Activated CD4-positive, alpha-beta T cell treated with anti-CD3 and anti-CD28 coated beads, Interleukin-2, amount 50 U/mL, for 1 hour (primary cell): ENCODE measurements at places on chromosomes 5 and 9.

DNA sequence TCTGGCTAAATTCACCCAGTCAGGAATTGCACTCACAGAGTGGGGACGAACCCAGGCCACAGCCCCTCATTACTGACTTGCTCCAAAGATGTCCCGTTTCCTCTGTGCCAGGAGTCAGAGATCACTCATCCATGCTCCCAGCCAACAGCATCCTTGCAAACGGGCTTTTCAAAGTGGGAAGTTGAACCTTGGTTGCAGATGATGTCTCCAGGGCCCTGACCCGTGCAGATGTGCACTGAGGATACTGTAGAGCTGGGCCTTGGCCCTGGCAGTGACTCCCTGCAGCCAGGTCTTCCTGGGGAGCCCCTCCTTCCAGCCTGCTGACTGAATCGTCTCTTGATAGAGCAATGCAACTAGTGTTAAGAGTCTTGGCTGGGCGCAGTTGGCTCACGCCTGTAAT lies 22.3 kb downstream of the TCF7 start:
- peak; percentile 1 for DNase-seq

DNA sequence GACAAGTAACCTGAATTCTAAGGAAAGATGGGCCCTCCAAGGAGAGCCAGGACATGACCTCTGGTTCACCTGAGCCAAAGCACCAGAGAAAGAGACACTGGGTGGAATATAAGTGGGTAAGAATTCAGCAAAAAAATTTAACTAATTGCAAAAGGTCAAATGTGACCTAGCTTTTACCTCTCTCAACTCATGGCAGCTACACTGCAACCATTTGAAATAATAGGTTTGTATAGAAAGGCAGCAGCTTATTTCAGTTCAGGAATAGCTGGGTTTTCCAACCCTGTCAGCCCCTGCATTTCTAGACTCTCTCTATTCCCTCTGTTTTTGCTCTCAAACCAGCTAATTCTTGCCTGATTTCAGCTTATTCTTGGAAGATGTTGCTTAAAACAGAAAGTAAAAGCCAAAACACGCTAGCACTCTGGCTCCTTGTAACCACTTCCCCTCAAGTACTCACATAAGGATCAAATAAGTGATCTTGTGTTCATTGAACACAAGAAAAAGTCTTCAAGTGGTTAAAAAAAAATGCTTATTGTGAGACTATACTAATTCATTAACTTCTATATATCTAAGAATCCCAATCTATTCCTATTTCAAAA lies 101.1 kb upstream of the NR4A3 start:
- no peak for DNase-seq

- peak; percentile 37 for DNase-seq
Measured at GRCh38 chr5:61332358-61332749, 296 bp downstream of the ZSWIM6 start.

DNA sequence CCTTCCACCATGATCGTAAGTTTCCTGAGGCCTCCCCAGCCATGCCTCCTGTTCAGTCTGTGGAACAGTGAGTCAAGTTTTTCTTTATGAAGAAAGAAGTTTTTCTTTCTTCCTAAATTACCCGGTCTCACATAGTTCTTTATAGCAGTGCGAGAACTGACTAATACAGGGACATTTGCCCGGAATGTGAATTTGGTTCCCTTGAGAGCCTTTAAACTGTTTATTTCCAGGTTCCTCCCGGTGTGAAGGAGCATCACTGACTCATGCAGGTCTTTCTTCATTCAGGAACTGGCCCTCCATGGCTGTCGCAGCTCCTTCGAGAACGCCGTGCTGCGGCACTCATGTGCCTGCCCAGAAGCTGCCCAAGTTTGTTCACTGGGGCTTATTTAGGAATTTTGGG lies 87.7 kb downstream of the PTCH1 start:
- no peak for DNase-seq

GRCh38 chr9:1434052-1434767 lies 384.1 kb downstream of the DMRT2 start:
- DNase-seq: no peak

GRCh38 chr5:58326022-58326421 lies 133.9 kb downstream of the PLK2 start:
- no peak for DNase-seq

GRCh38 chr5:173004013-173004412 lies 20.4 kb downstream of the ATP6V0E1 start:
- no peak for DNase-seq

DNA sequence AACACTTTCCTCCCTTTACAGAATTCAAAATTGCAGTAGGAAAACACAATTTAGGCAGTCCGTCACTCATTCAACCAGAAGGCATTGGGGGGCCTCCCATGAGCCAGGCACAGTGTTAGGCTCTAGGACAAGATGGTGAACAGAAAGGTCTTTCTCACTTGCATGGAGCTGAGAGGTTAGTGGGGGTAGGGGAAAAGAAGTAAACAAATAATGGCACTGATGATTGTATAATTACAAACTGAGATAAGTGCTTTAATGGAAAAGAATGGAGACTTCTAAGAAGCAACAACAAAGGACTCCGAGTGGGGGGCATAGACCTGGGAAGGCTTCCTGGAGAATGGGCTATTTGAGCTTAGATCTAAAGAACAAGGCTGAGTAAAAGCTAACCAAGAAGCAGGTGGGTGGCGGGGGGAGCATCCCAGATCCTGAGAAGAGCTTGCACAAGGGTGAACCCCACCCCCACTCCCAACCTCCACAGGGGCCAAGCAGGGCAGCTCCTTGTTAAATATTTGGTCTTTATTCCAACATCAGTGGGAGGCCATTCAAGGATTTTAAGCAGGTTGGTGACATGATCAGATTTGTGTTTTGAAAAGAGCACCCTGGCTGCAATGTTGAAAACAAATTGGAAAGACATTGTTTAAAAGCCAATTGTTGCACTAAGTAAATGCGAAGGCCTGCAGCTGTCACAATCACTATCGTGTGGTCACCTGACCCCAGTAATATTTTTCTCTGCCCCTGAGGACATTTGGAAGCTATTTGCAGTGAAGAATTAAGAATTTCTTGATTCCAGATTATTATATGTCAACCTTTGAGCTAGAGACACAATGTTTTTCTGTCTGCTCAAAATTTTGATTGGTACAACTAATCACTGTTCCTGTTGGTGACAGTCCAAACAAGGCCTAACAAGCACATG lies 73.9 kb upstream of the EFNA5 start:
- DNase-seq: no peak

GRCh38 chr5:149561848-149562247 lies 10.6 kb upstream of the CSNK1A1 start:
- DNase-seq: no peak

GRCh38 chr5:132059043-132059695 lies 1.3 kb upstream of the IL3 start:
- DNase-seq: peak; percentile 19

GRCh38 chr9:110112792-110113191 lies 95.2 kb downstream of the C9orf152 start:
- no peak for DNase-seq

DNA sequence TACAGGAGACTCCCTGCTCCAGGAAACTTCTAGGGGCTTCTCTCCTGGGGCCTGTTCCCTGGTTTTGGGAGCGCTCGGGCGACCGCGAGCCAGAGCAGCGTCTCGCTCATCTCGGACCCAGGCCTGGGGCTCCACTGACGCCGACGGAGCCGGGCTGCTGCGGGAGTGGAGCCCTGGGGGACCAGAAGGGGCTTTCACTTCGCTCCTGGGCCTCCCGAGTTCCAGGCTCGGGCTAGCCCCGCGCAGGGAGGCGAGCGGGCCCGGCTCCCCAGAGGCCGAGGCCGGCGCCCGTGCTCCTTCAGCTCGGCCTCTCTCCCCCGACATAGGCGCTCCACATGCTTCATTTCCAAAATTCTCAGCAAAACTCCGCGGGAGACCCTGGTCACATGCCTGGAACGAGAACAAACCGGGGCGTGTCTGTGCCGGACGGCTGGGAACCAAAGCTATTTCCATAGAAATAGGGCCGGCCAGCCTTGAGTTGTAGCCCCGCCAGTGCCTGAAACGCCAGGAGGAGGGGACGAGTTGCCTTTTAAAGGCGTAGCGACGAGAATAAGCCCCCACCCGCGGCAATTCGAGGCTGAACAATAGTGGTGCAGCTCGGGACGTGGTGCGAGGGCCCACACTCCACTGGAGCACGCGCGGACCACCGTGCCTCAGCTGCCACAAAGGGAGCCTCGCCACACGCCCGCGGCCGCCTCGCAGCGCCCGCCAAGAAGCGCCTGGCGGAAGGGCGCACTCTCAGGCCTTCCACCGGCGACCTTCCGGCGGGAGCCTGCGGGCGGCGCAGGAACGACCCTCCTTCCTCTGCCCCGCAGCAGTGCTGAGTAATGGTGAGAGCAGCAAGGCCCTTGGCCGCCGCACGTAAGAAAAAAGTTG lies 1.1 kb upstream of the G3BP1 start:
- no peak for DNase-seq

GRCh38 chr9:107635803-107636174 lies 146.2 kb upstream of the KLF4 start:
- no peak for DNase-seq

DNA sequence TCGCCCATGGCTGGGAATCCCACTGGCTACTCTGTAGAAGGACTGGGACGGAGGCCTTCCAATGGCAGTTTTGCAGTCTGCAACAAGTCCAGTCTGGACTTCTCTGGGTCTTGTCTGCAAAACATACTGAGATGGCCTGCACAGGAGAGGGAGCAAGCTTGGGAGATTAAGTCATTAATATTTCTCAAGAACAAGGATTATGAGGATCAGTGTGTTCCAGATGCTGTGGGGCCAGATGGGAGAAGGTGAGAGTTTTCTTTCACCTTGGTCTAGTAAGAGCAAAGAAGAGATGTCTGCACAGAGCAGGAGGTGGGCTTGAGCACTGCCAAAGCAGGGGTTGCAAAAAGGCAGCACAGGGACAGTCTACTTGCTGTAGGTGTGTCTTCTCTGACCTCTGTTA lies at the start of gene PDE6A:
PDE6A (minus strand) TSS at position 128 of the 400 bp plus-strand sequence; CDS start at position 8, 120 bp downstream.
- no peak for DNase-seq

DNA sequence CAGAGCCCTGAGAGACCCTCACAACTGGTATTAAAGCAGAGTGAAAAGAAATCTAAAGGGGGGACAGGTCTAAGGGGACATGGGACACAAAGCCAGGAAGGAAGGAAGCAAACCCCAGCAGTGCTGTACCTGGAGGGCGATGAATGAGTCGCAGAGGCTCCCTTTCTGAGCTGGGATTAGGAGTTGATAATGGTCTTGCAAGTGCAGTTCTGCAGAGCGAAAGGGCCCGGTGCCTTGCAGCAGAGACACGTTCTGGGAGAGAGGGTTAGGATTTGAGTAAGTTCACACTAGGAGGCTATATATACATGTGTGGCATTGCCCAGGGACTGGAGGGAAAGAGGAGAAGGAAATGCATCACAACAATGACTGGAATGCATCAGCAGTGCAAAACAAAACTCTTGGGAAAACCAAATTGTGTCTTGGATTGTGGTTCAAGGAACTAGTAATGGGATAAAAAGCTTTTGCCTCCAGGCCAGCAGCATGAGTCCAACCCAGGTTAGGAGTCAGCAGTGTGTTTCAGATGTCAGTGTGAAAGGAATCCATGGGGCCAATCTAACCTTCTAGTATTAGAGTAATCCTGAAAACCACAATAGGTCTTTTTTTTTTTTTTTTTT lies 38.8 kb upstream of the LIFR start:
- no peak for DNase-seq

- DNase-seq: no peak
Measured at GRCh38 chr9:20043461-20043860, 254.6 kb upstream of the SLC24A2 start.

GRCh38 chr9:111375817-111376564 lies 46.0 kb upstream of the OR2K2 start:
- DNase-seq: no peak

DNA sequence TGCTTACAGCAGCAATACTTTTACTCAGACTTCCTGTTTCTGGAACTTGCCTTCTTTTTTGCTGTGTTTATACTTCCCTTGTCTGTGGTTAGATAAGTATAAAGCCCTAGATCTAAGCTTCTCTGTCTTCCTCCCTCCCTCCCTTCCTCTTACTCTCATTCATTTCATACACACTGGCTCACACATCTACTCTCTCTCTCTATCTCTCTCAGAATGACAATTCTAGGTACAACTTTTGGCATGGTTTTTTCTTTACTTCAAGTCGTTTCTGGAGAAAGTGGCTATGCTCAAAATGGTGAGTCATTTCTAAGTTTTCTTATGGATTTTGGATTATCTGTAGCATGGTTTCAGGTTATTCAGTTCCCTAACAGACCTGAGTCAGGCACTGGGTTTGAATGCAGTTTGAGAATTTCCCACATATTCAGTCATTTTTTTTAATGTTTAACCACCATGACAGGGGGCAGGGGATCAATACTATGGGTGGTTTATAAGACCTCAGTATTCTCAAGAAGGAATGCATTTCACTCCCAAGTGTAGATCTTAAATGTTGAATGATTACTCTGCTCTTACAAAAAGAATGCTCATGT lies at the start of gene IL7R:
IL7R (plus strand) TSS at position 127 of the 587 bp plus-strand sequence; CDS start at position 214, 87 bp downstream.
- no peak for DNase-seq

DNA sequence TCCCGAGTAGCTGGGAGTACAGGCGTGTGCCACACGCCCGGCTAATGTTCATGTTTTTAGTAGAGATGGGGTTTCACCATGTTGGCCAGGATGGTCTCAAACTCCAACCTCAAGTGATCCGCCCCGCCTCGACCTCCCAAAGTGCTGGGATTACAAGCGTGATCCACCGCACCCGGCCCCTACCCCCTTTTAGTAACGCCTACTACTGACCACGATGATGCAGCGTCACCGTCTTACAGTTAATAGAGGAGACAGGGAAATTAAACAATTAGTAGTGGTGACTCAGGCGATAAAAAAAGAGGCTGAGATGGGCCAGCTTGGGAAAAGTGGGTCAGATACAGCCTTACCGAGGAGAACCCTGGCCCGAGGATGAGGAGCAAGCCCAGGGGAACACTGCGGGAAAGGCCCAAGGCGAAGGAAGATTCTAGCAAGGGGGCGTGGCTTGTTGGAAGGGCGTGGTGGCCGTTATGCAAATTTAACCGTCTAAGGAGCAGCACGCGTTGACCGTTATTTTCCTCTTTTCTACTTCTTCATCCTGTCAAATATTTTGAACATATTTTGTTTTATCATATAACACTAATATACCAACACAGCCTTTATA lies 1.6 kb upstream of the SETX start:
- no peak for DNase-seq

DNA sequence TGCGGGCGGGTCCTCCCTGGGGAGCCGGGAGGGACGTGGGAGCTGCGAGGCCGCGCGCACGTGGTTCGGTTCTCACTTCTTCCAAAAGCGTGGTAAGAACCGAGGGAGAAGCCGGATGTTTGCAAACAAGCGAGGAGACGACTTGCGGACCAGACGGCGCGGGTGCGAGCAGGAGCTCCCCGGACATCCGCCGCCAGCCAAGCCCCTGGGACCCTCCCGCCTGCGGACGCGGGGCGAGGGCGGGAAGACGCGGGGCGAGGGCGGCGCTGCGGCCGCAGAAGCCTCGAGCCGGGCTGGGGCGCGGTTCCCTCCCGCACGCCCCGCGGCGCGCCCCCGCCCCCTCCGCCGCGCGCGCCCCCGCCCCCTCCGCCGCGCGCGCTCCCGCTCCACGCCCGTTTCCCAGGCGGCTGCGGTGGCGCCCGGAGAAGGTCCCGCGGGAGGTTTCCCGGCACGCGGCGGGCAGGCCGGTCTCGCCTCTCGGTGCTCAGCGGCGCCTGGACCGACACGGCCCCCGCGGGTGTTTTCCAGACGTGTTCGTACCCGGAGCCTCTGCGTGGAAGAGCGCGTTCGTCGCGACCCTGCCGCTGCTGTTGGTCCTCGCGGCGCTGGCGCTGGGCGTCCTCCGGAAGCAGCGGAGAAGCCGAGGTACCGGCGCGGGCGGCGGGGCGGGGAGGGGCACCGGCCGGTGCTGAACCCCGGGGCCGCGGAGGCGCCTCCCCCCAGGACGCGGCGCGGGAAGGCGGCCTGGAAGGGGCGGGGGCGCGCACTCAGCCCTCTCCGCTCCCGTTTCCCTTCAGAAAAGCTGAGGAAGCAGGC lies 12.8 kb downstream of the BTNL9 start:
- no peak for DNase-seq
